ENCODE measurements at places on chromosomes 11 and 22. TPM values are rescaled to one million over a fixed set of nuclear protein-coding genes. Genes with fewer than 3 reads are reported as not detected.

DNA sequence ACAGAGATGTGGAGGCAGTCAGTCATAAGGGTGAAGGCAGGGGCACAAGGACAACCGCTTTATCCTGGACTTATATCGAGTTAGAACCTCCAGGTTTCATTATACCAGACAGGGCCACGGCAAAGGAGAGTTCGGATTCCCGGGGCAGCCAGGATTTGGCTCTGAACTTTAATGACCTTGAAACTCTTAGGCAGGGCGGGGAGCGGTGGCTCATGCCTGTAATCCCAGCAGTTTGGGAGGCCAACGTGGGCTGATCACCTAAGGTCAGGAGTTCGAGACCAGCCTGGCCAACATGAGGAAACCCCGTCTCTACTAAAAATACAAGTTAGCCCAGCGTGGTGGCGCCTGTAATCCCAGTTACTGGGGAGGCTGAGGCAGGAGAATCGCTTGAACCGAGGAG is 1.1 kb upstream of the MYRF start:
- no peaks in the 10 kb centered on the region for H3K27me3 ChIP-seq
- H3K4me3 ChIP-seq, result no peak overlapping the region
- DNase-seq, result no peak
- H3K4me1 ChIP-seq, result peaks cover 42% of the 10 kb centered on the region

GRCh38 chr11:23861615-23862014 is 635.2 kb upstream of the LUZP2 start:
- no peaks in the 10 kb centered on the region for H3K27me3 ChIP-seq
- no peak overlapping the region for H3K4me3 ChIP-seq
- H3K36me3 ChIP-seq, result no peaks in the 10 kb centered on the region
- H3K27ac ChIP-seq, result no peak overlapping the region
- H3K4me1 ChIP-seq, result no peaks in the 10 kb centered on the region

RTN4RL2 gene
- total RNA-seq, result 0.97 TPM

CLMP gene
- 93.6 TPM for total RNA-seq

All from endodermal cell (in vitro differentiated cells).